ENCODE measurements at places on chromosomes 2 and 18.

DNA sequence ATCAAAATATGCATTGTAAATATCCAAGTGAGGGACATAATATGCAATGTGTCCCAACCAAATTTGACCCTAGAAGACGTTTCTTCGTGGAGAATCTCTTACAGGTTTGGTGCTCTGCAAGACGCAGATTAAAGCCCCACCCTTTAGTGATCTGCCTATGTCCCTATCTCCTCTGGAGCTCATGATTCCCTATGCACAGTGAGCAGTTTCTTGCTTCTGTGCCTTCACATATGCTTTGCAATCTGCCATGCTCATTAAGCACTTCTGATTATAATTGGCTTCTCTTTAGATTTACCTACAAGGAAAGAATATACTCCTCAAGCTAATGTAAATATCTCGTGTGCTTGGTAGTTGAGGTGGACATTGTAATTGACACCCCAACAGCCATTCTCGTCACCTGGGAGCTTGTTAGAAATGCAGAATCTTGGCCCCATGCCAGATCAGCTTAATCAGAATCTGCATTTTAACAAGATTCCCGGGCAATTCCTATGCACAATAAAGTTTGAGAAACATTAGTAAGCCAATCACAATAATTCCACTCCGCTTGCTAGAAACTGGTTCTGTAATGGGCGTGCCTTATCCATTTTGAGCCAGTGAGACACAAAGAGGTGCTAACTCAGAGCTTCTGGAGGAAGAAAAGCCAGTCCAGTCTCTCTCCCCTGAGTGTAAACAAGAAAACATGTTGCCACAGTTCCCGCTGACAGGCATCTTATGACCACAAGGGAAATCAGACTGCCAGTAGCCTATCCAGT is 2.8 kb upstream of the PUM2 start:
- peak; percentile 79 for DNase-seq

GRCh38 chr2:84964406-84965191 is 6.4 kb upstream of the KCMF1 start:
- no peak for DNase-seq

- no peak for DNase-seq
These were observed 1082.3 kb downstream of the SUCLG1 start for GRCh38 chr2:83376731-83377130.

DNA sequence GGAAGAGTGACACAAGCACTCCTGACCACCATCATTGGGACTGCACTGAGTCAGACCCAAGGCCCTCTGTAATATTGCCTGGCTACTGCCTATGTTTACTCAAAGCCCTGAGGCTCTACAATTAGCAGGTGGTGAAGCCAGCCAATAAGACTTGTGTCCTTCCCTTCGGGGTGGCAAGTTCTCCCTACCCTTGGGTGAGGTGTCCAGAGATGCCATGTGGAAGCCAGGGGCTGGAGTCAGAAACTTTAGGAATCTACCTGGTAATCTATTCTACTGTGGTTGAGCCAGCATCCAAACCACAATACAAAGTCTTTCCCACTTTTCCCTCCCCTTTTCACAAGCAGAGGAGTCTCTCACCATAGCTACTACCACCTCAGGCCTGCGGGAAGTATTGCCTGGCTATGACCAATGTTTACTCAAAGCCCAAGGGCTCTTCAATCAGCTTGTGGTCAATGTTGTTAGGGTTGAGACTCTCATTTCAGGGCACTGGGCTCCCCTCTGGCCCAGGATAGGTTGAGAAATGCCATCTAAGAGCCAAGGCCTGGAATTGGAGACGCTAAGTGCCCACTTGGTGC is 17.6 kb downstream of the DHRS9 start:
- no peak for DNase-seq

DNA sequence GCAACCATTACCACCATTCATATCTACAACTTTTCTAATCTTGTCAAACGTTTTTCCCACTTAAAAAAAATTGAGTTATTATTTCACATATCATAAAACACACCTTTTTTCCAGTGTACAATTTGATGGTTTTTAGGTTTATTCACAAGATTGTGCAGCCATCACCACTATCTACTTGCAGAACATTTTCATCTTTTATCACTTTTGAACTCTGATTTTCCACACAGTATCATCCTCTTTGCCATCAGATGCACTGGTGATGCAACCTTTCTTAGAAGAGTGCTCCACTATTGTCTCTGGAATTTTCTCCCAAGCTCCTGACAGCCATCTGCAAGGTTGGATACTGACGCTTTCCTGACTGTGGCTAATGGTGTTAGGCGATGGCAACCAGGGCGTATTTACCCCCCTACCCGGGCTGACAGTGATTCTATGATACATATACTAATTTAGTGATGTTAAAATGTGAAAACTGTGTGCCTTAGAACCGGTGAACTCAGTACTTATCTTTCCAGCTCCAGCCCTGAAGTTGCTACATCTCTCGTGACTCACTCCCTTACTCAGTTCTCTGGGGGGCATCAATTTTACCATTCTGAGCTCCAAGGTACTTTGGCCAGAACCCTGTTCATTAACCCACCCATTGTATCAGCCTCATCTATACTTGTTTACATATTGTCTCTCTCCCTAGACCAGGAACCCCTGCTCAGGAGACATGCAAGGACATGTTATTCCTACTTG is 105.4 kb upstream of the SPRED2 start:
- DNase-seq: no peak

- DNase-seq: no peak
These were observed 92.3 kb upstream of the CAPN13 start for GRCh38 chr2:30899516-30900054.

DNA sequence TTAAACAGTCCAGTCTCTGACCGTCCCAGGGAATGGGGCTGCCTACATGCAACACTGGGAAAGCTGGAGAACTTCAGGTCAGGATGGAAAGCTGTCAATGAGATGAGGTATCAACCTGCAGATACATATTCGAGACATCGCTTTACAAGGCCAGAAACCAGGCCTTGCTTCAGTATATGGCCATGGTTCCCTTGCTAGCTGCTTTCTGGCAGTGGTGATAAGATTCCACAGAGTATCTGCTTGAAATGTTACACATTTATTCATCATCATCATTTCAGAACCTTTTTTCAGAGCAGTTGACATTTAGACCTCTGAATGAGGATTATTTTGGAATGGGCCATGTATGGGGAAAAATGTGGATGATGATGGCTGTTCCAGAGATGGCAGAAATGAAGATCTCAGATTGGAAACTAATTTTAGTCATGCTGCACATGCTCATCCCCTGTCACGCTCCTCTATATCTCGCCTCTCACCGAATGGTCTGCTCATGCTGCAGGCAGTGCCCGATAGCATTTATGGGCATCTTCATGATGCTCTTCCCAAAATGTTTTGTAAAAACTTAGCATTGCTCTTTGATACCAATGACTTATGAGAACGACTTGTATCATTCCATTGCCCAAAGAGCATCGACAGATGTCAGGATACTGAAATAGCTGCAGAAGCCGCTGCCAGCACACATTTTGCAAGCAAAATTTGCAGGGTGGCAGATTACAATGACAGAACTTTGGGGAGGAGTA is 14.0 kb upstream of the BMP10 start:
- no peak for DNase-seq

GRCh38 chr2:156219491-156220100 is 112.9 kb downstream of the NR4A2 start:
- no peak for DNase-seq

DNA sequence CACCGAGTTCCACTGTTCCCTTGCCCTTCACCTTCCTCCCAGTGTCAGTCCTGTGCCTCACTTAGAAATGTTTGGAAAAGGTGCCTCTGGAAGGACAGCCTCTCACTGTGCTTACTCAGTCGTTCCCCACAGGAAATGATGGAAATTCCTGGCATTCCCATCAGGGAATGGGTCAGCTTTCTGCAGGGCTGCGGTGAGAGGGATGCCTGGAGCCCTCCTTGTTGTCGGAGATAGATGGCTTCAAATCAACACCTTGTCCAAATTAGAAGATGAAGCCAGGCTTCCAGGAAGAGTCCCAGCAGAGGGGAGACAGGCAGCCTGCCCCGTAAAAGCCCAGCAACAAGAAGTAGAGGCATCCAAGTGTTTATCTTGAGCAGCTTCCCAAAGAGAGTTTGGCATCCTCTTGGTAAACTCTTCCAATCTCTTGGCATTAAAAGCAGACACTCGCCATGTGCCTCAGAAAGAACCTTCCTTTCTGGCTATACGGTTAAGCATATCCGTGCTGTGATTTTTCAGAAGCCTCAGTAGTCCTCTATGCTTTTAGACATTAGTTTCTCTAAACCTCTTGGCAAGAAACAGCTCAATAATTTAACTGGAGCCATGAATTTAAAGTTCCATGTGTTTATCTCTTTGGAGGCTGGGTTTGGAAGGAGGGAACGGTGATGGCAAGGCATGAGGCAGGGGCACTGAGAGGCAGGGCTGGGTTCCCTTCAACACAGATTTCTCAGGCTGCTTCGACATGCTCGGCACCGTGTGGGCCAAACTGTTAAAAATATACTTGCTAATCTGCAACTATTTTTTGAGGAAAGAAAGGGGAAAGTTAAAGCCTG is 25.1 kb downstream of the COLEC12 start:
- DNase-seq: no peak

DNA sequence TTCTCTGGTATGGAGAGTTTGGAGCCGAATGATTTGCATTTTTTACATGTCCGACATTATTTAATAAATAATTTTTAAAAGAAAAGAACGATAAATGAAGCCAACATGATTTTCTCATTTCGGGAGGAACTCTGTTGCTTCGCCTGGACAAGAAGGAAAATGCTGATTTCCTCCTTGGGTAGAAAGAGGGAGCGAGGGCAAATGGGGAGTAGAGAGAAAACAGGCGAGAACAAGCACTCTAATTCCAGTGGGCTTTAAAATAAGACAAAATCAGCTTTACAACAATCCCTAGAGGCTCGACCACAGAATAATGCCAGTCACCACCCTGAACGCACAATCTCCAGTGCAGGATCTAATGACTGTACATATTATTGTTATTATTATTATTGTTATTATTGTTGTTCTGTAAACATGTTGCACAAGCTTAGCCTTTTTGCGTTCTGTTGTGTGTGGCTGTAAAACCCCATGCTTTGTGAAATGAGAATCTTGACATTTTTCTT is 3.7 kb downstream of the DLX1 start:
- no peak for DNase-seq

GRCh38 chr18:34760444-34760843 is 50.3 kb downstream of the DTNA start:
- no peak for DNase-seq

- DNase-seq: no peak
These were observed 891.8 kb downstream of the DSC3 start for GRCh38 chr18:30150586-30151250.

GRCh38 chr2:24824966-24825882 is 32.0 kb downstream of the CENPO start:
- peak; percentile 7 for DNase-seq

GRCh38 chr2:69652206-69652605 is 8.7 kb upstream of the AAK1 start:
- no peak for DNase-seq

DNA sequence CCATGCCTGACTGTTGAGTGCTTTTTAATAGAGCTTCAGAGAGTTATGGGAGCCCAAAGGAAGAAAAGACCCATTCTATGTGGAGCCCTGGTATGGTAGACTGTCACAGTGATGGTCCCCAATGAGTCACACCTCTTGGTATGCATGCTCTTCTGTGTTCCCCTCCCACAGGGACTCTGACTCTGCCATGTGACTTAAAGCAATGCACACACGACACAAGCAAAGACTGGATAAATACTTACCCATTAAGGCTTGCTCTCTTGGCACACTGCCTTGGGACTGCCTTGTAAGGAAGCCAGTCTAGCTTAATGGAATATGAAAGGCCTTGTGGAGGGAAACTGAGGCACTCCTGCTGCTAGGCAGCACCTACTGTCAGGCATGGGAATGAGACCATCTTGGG is 16.7 kb upstream of the DTNB start:
- DNase-seq: no peak

DNA sequence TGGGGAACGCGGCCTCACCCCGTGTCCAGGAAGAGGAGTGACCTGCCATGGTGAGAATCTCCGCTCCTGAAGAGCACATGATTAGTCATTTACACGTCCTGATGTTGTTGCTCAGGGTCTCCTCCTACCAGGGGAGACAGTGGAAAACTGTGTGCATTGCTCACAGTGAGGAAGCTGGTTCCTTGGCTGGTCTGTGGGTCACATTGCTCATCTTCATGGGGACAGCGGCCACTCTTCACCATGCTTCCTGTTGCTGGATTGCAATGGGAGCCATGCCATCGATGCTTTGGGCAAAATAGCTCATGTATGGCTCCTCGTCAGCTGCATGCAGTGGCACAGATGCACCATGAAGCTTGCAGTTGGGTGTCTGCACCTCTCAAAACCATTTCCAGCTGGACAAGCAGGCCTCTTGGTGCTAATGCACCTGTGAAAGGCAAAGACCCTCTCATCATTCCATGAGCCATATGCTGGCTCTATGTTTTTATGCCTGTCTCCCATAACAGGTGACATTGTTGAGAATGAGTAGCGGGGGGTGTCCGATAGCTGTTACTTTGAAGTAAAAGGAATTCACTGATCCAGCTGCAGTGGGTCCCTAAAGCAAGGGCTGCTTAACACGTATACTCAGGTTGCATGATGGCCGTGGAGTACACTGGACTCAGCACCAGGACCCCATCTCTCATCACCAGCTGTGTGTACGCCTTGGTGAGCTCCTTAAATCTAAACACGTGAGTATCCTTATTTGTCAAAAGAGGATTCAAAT is 135.0 kb upstream of the ALKAL2 start:
- DNase-seq: no peak

DNA sequence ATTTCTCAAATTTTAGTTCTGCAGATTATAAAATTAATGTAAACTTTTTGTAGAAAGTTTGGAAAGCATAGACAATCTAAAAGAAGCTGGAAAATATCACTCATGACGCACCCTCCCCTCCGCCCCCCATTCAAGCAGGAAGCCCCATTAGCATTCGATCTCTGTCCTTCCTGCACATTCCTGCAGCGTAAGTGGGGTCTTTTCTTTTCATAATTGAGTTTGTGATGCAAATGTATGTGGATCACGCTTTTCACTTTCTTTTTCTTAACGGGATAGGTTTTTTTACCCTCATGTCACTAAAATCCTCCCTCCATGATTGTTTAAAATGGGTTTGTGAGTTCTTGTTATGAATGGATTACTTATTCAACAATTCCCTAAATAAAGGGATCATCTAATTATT is 181.7 kb upstream of the HDAC4 start:
- no peak for DNase-seq

DNA sequence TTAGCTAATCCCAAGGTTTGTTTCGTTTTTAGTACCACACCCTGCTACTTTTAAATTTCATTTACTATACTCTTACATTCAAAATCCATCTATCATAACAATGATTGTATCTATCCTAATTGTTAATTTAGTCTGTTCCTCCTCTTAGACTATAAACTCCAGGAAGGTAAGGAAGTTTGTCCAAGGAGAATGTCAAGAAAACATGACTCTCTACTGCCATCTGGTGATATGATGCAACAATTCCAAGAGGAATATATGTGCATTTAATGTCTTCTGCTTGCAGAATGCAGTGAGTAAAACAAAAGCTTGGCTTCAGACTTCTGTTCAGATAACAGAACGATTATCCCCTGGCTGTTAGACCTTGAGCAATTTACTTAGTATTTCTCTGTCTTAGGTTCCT is 1267.1 kb downstream of the LRP1B start:
- peak; percentile 2 for DNase-seq
